SK-N-SH (cell line): ENCODE measurements at places on chromosomes 13 and 19.
A peak's percentile ranks its signal among the peaks of the same experiment; 100 is the strongest.

GRCh38 chr13:108968566-108968965, 339.2 kb downstream of the MYO16 start:
- no peak overlapping the region for H3K27ac ChIP-seq
- no peak for DNase-seq
- no peaks in the 10 kb centered on the region for H3K4me1 ChIP-seq

GRCh38 chr13:113597391-113598080, 13.0 kb downstream of the TFDP1 start:
- no peak overlapping the region for H3K4me3 ChIP-seq
- no peaks in the 10 kb centered on the region for H3K27me3 ChIP-seq
- H3K4me1 ChIP-seq = peaks cover 8% of the 10 kb centered on the region; the same call in 1 of the 2 replicates
- H3K36me3 ChIP-seq = peaks cover 35% of the 10 kb centered on the region; the same call in 1 of the 2 replicates
- H3K27ac ChIP-seq = no peak overlapping the region; the same call in 1 of the 2 replicates

DNA sequence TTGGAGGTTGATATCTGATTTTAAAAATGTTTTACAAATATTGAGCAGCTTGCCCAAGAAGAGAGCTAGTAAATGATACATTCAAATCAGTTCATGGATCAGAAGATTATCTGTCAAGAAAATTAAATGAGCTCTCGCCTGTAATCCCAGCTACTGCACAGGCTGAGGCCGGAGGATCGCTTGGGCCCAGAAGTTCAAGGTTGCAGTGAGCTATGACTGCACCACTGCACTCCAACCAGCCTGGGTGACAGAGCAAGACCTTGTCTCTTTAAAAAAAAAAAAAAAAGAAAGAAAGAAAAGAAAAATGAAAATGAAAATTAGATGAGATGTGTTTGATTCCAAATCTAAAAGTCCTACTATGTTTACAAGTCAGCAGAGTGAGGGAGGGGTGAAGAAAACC, 2.4 kb downstream of the SPART start:
- no peak for DNase-seq
- H3K4me1 ChIP-seq = no peaks in the 10 kb centered on the region; the same call in 1 of the 2 replicates
- H3K27me3 ChIP-seq = no peaks in the 10 kb centered on the region
- H3K4me3 ChIP-seq = no peak overlapping the region

DNA sequence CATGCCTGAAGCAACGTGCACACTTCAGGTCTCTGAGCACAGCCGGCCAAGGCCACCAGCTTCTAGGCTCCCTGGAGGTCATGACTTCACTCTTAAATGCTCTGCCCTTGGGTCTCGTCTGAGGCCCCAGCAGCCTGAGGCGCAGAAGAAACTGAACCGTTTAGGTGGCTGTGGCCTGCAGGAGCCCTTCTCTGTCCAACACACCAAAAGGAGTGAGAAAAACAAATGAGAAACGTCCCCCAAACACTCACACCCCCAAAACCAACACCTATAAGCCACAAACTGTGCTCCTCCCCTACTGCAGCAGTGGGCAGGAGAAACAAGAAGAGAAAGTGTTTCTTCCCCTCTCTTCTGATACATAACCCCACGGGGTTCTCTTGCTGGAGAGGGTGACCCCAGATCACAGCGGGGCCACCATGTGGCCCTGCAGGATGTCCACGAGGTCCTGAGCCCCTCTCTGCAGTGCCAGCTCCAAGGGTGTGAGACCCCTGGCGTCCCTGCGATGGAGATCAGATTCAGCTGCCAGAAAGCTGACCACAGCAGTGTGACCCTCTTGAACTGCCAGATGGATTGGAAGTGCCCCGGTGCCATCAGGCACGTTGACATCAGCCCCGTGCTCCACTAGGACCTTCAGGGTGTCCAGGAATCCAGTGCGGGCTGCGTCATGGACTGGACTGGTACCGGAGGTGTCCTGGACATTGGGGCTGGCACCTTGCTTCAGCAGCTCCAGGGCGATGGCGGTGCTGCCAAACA, 1.0 kb upstream of the KRI1 start:
- DNase-seq = no peak
- H3K4me1 ChIP-seq = peaks cover 30% of the 10 kb centered on the region
- no peaks in the 10 kb centered on the region for H3K27me3 ChIP-seq
- peak overlapping the region; percentile 77; the same call in 1 of the 2 replicates for H3K4me3 ChIP-seq
- peak overlapping the region; percentile 70 for H3K27ac ChIP-seq

DNA sequence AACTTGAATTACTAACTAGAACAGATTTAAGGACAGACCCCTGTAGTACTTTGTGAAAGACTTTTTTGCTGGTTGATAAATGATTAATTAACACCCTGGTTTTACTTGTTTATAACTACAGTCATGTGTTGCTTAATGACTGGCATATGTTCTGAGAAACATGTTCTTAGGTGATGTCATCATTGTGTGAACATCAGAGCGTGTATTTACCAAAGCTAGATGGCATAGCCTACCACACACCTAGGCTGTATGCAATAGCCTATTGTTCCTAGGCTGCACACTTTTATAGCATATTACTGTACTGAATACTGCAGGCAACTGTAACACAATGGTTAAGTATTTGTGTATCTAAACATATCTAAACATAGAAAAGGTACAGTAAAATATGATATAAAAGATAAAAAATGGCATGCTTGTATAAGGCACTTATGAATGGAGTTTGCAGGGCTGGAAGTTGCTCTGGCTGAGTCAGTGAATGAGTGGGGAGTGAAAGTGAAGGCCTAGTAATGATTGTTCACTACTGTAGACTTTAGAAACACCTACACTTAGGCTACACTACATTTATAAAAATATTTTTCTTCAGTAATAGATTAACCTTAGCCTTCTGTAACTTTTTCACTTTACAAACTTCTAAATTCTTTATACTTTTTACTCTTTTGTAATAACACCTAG, 260.3 kb downstream of the KCNRG start:
- H3K4me3 ChIP-seq = no peak overlapping the region
- no peaks in the 10 kb centered on the region for H3K4me1 ChIP-seq
- no peak for DNase-seq
- no peak overlapping the region for H3K27ac ChIP-seq
- no peaks in the 10 kb centered on the region for H3K36me3 ChIP-seq

- no peak for DNase-seq
- no peak overlapping the region for H3K27ac ChIP-seq
- no peaks in the 10 kb centered on the region for H3K36me3 ChIP-seq
- H3K4me3 ChIP-seq = no peak overlapping the region
- no peaks in the 10 kb centered on the region for H3K27me3 ChIP-seq
Measured at GRCh38 chr19:31180907-31181306, 168.3 kb downstream of the TSHZ3 start.

DNA sequence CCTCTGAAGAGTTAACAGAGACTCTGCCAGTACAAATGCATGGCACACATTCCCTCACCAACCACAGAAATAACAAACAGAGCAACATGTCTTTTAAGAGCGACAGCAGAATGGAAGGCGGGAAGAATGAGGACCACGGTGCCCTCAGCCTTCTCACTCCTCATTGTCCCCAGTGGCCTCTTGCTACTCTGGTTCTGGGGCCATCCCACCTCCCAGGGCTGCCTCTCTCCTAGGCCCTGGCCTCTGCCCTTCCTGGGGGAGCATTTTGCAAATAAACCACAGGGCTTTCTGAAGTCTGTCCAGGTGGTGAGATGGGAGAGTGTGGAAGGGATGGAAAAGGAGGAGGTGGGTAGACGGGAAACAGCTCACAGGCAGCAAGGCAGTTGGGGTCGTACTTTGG, 28.3 kb downstream of the CYP2B6 start:
- no peaks in the 10 kb centered on the region for H3K4me1 ChIP-seq
- H3K27me3 ChIP-seq = peaks cover 29% of the 10 kb centered on the region
- no peak for DNase-seq
- H3K27ac ChIP-seq = no peak overlapping the region

GRCh38 chr13:100812982-100813584, 138.5 kb upstream of the TMTC4 start:
- H3K27ac ChIP-seq = no peak overlapping the region
- no peak overlapping the region for H3K4me3 ChIP-seq
- no peaks in the 10 kb centered on the region for H3K36me3 ChIP-seq
- DNase-seq = no peak
- no peaks in the 10 kb centered on the region; the same call in 1 of the 2 replicates for H3K4me1 ChIP-seq
- H3K27me3 ChIP-seq = no peaks in the 10 kb centered on the region

- DNase-seq = no peak
- H3K27me3 ChIP-seq = no peaks in the 10 kb centered on the region
- H3K27ac ChIP-seq = no peak overlapping the region
- no peaks in the 10 kb centered on the region; the same call in 1 of the 2 replicates for H3K4me1 ChIP-seq
- H3K4me3 ChIP-seq = no peak overlapping the region
Measured at GRCh38 chr13:38702669-38703068, 15.8 kb downstream of the FREM2 start.

DNA sequence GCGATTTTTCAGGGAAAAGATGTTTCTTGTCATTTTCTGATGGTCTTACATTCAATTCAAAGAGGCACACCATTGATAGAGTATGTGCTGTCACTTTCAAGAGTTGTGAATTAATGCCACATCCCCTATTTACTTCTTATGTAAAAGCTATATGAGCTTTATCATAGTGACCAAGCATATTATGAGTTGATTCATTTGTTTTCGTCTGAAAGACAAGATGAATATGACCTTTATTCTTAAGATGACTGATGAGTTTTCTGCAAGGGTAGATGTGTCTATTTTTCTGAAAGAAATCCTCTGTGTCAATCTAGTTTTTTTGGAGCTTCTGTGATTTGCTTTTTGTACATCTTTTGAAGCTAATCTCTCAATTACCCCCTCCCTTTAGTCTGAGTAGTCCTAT, 676.3 kb upstream of the ARGLU1 start:
- H3K36me3 ChIP-seq = no peaks in the 10 kb centered on the region
- H3K4me3 ChIP-seq = no peak overlapping the region
- no peaks in the 10 kb centered on the region; the same call in 1 of the 2 replicates for H3K4me1 ChIP-seq
- no peaks in the 10 kb centered on the region for H3K27me3 ChIP-seq
- no peak overlapping the region for H3K27ac ChIP-seq

DNA sequence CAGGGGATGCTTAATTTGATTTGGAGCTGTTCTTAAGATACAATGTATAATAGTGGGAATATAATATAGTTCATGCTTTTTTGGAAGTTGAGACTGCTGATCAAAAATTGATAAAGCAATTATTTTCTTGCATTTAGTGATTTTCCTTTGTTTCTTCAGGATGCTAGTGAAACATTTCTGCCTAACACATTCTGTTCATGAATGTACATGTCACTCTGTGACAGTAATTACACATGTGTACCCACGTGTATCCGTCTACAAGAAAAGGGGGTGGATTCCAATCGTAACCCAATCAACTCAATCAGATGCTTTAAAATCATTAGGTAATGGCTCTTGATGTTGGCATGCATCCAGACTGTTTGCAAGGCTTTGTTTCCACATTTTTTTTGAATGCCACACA, 5.0 kb upstream of the FRY start:
- H3K27me3 ChIP-seq = no peaks in the 10 kb centered on the region
- DNase-seq = no peak
- H3K27ac ChIP-seq = no peak overlapping the region
- H3K4me1 ChIP-seq = peaks cover 6% of the 10 kb centered on the region
- H3K36me3 ChIP-seq = no peaks in the 10 kb centered on the region
- H3K4me3 ChIP-seq = no peak overlapping the region

DNA sequence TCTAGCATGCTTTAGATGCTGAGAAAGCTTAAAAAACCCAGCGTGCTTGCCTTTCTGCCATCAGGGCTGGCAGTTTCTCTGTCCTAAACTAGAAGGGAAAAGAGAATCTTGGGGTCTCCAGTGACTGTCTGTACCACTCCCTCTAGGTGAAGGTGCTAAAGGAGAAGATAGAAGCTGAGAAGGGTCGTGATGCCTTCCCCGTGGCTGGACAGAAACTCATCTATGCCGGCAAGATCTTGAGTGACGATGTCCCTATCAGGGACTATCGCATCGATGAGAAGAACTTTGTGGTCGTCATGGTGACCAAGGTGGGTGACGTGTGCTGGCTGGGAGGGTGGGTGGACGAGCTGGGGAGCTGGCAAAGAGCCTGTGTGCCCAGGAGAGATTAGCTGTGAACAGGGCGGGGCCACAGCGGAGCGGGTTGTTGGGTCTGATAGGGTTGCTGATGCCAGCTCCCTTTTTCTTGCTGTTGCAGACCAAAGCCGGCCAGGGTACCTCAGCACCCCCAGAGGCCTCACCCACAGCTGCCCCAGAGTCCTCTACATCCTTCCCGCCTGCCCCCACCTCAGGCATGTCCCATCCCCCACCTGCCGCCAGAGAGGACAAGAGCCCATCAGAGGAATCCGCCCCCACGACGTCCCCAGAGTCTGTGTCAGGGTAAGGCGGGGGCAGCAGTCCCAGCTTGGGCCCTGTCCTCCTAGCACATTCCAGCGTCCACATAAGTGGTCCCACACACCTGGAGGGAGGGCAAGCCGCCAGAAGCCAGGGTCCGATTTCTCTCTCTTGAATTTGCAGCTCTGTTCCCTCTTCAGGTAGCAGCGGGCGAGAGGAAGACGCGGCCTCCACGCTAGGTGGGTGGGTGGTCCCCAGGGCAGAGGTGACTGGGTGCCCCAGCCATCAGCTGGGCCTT, 2.3 kb downstream of the RAD23A start:
- peaks cover 46% of the 10 kb centered on the region for H3K36me3 ChIP-seq
- no peak overlapping the region for H3K4me3 ChIP-seq
- peaks cover 11% of the 10 kb centered on the region for H3K4me1 ChIP-seq
- no peaks in the 10 kb centered on the region for H3K27me3 ChIP-seq

DNA sequence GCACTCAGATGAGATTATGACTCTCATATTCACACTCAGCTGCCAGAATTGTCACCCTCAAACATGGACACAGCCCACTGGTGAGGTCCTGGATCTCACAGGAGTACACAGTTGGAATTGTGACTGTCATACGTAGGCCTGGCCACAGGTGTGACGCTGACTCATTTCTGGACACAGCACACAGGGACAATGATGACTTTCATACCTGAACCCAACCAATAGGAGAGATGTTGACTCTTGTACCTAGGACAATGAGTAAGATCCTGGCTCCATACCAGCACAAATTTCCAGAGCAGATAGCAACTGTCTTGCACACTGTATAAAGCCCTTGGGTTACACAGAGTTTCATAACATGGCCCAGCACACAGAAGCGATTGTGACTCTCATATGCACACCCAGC, 46.4 kb downstream of the ZNF85 start:
- no peak for DNase-seq
- no peaks in the 10 kb centered on the region for H3K4me1 ChIP-seq
- no peak overlapping the region for H3K27ac ChIP-seq
- H3K27me3 ChIP-seq = no peaks in the 10 kb centered on the region

- no peak for DNase-seq
- no peaks in the 10 kb centered on the region for H3K4me1 ChIP-seq
- no peak overlapping the region for H3K27ac ChIP-seq
- H3K36me3 ChIP-seq = no peaks in the 10 kb centered on the region
- no peak overlapping the region for H3K4me3 ChIP-seq
Measured at GRCh38 chr13:40255551-40255950, 410.9 kb downstream of the FOXO1 start.

- DNase-seq = no peak
- H3K27me3 ChIP-seq = no peaks in the 10 kb centered on the region
- no peaks in the 10 kb centered on the region for H3K36me3 ChIP-seq
- H3K4me1 ChIP-seq = peaks cover 8% of the 10 kb centered on the region
Measured at GRCh38 chr19:46412650-46413261, 608 bp downstream of the CCDC8 start.
